ENCODE measurements at places on chromosomes 13 and 19. TPM values are rescaled to one million over a fixed set of nuclear protein-coding genes. Genes with fewer than 3 reads are reported as not detected.

GRCh38 chr19:4087787-4088679, 21.3 kb upstream of the ZBTB7A start:
- DNase-seq = no peak
- no peak overlapping the region for H3K4me3 ChIP-seq
- no peak overlapping the region for H3K27ac ChIP-seq
- H3K36me3 ChIP-seq = peaks cover 4% of the 10 kb centered on the region

GRCh38 chr13:75544681-75545330, 4.8 kb upstream of the UCHL3 start:
- DNase-seq = no peak
- H3K4me3 ChIP-seq = no peak overlapping the region
- H3K4me1 ChIP-seq = peaks cover 9% of the 10 kb centered on the region
- H3K27ac ChIP-seq = no peak overlapping the region

The ZNF320 gene
- 15.6 TPM for total RNA-seq

The SYNGR4 gene
- not detected for total RNA-seq

DNA sequence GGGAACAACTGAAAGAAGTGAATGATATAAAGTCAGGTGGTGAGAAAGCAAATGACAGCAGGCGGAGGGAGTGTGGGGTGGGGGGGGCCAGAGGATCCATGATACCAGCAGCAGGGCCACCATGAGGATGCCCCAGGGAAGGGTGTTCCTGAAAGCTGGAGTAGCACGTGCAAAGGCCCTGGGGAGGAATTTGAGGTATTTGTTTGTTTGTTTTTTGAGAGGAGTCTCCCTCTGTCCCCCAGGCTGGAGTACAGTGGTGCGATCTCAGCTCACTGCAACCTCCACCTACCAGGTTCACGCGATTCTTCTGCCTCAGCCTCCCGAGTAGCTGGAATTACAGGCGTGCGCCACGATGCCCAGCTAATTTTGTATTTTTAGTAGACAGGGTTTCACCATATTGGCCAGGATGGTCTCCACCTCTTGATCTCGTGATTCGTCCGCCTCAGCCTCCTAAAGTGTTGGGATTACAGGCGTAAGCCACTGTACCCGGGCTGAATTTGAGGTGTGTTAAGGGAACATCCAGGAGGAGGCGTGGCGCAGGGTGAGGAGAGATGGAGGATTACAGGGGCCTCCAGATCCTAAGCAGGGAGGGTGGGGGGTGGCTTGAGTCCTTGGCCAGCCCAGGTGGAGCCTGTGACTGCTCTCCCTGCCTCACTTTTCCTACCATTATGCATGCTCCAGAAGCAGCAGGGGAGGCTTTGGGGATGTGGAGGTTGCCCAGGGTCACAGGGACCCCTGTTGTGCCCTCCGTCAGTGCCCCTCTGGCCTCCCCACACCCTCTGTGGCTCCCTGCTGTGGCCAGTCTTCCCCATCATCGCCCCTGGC, 12.4 kb upstream of the JUND start:
- DNase-seq = no peak
- H3K4me1 ChIP-seq = peaks cover 43% of the 10 kb centered on the region
- H3K27me3 ChIP-seq = no peaks in the 10 kb centered on the region

GRCh38 chr19:57708641-57709361, at the start of gene ZNF154:
ZNF154 (minus strand) TSS chr19:57709204; CDS start chr19:57708971, 233 bp downstream.
- H3K27me3 ChIP-seq = no peaks in the 10 kb centered on the region
- peak; percentile 93 for DNase-seq
- peak within 1 kb of the TSS; percentile 87 for H3K4me3 ChIP-seq
- H3K36me3 ChIP-seq = peaks cover 29% of the 10 kb centered on the region
- peak within 1 kb of the TSS; percentile 93 for H3K27ac ChIP-seq

DNA sequence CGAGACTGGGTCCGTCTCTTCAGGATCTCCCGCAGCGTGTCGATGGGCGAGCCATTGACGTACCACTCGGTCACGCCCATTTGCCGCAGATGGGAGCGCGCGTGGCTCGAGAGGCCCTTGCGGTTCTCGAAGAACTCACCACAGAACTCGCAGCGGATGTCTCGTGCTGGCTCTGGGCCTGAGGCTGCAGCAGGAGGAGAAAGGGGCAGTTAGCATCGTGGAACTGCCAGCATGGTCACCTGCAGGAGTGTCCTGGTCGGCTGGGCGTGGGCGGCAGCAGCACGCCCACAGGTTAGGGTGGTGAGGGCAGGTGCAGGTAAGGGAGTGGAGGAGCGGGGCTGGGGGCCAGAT, 8.5 kb upstream of the AKAP8L start:
- H3K27ac ChIP-seq = no peak overlapping the region
- H3K4me1 ChIP-seq = peaks cover 19% of the 10 kb centered on the region
- H3K27me3 ChIP-seq = no peaks in the 10 kb centered on the region
- DNase-seq = no peak

The TUBB4A gene
- total RNA-seq = 0.99 TPM

The HCN2 gene
- 6.7 TPM for total RNA-seq

Measured in chondrocyte (in vitro differentiated cells).